ENCODE measurements at places on chromosomes 7 and 10.

DNA sequence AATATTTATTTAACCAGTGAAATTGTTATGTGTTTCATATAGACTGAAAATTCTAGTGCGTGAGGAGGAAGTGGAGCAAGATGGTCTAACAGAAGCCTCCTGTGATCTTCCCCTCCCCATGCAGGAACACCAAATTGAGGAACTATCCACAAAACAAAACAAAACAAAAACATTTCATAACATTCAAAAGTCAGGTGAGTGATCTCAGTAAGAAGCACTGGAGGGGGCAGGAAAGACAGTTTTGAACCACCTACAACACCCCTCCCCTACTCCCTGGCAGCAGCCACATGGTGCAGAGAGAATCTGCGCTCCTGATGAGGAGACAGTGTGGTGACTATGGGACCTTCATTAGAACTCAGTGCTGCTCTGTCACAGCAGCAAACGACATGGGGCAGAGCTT lies 221.9 kb upstream of the SEMA3C start:
- DNase-seq, result no peak

GRCh38 chr10:123972481-123973401 lies 81.1 kb upstream of the CPXM2 start:
- no peak for DNase-seq

- DNase-seq, result no peak
These were observed 101.5 kb upstream of the DIP2C start for GRCh38 chr10:790821-791551.

DNA sequence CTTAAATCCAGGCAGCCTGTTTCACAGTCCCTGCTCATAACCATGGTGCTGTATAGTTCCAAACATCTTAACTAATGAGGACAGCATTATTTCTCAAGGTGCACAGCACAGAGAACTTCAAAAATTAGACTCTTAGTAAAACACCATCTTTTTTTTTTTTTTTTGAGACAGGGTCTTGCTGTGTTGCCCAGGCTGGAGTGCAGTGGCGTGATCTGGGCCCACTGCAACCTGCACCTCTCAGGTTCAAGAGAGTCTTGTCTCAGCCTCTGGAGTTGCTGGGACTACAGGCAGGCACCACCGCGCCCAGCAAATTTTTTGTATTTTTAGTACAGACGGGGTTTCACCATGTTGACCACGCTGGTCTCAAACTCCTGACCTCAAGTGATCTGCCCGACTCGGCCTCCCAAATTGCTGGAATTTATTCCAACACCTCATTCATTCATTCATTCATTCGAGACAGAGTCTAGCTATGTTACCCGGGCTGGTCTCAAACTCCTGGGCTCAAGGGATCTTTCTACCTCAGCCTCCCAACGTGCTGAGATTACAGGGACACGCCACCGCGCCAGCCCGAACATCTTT lies 507 bp upstream of the TMEM254 start:
- DNase-seq, result no peak

GRCh38 chr10:101050208-101051069 lies 11.3 kb upstream of the KAZALD1 start:
- peak; percentile 68 for DNase-seq

GRCh38 chr7:6128205-6128604 lies 97.0 kb downstream of the ANKRD61 start:
- DNase-seq, result no peak

- DNase-seq, result no peak
These were observed 35.5 kb downstream of the GPRIN2 start for GRCh38 chr10:46520941-46521340.

GRCh38 chr10:50316695-50317648 lies 65.7 kb upstream of the ASAH2 start:
- DNase-seq, result no peak

- DNase-seq, result no peak
These were observed 5.1 kb upstream of the CYP26A1 start for GRCh38 chr10:93068411-93069244.

- no peak for DNase-seq
These were observed 127.1 kb downstream of the KMT2E start for GRCh38 chr7:105141068-105141467.

DNA sequence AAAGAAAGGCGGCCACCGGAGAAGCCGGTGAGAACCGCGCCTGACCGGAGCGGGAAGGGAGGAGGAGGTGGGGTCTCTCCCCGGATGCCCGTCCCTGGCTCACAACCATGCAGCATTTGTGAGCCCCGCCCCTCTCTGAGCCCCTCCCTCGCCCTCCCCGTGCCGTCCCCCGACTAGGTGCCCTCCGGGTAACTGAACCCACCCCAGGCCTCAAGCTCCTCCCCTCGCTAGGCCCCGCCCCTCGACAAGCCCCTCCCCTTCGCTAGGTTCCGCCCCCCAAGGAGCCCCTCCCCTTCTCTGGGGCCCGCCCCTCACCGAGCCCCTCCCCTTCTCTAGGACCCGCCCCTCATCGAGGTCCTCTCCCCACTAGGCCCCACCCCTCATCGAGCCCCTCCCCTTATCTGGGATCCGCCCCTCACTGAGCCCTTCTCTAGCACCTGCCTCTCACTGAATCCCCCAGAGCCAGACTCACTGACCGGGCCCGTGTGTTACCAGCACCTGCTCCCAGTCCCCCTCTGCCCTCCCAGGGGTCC lies 42.2 kb upstream of the HSPB1 start:
- no peak for DNase-seq

- DNase-seq, result no peak
These were observed 5.1 kb downstream of the SYNPO2L start for GRCh38 chr10:73650537-73651331.

- no peak for DNase-seq
These were observed 7.0 kb downstream of the PRF1 start for GRCh38 chr10:70595566-70596016.

- no peak for DNase-seq
These were observed 1260.2 kb upstream of the SORCS1 start for GRCh38 chr10:108424656-108425055.

- no peak for DNase-seq
These were observed 14.0 kb upstream of the HGF start for GRCh38 chr7:81783818-81784217.

DNA sequence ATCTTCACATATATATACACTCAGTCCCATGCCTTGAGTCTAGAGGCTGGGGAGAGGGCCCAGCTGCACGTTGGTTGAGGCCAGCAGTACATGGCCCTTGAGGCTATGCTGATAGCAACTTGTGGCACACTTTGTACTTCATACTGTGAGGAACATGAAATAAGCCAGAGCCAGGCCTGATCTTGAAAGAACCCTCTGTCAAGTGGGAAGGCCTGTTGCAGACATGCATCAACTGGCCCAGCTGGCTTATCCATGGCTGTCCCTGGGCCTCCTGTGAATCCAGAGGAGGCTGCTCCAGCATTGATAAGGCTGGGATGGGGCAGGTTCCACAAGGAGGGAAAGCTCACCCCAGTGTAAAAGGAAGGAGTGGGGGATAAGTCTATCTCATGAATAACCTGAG lies 140.4 kb downstream of the NRF1 start:
- no peak for DNase-seq

DNA sequence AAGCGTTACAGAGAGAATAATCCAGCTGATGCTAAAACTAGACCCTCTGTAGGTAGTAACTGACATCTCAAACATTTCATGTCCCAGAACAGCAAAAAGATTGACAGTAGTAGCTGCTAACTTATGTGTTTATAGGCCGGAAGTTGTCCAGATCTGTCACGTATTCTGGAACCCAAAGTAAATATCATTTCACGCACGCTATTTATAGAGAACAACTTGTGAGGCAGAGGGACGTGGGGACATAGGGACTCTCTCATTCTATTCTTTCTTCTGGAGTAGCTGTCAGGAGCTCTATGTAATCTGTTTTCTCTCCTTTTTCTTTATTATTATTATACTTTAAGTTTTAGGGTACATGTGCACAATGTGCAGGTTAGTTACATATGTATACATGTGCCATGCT lies 22.3 kb downstream of the AGK start:
- DNase-seq, result no peak

DNA sequence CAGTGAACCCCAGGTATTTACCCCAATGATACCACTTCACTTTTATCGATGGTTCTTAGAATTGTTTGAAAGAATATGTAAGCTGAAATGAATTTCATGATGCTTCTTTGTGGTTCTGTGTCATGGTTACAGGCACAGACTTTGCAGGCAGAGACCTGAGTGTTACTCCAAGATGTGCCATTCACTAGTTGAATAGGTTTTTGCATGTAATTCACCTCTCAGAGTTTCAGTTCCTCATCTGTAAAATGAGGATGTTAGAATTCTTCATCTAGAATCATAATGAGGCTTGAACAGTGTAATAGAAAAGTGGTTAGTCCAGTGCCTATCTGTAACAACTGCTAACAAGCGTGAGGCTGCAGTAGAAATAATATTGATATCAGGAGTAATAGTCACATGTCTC lies 54.6 kb downstream of the VSTM2A start:
- no peak for DNase-seq

- no peak for DNase-seq
These were observed 7.1 kb upstream of the TBX20 start for GRCh38 chr7:35261041-35261440.

Measured in CD4-positive, alpha-beta T cell treated with Interleukin-4 for 4 hours (primary cell).